ENCODE measurements at places on chromosomes 6 and 20.

DNA sequence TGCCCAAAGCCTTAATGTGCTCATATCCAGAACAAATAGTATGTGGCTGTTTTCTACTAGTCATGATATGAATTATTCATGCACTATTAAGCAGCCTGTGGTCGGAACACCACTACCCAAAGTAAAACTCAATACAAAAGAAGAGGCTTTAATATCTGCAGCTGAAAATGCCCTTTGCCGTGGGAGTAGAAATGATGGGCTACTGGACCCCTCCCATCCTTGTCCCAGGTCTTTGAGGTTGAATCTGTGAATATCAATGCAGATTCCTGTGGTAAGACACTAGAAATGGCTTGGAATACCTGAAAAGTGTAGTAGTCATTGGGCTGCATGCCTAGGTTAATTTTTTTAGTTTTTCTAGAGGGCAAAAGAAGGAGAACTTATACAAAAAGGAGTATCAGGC is 303.7 kb downstream of the TBC1D7 start:
- DNase-seq: no peak

- no peak for DNase-seq
These were observed 356.0 kb upstream of the JARID2 start for GRCh38 chr6:14889611-14890593.

GRCh38 chr6:53326372-53327016 is 22.3 kb downstream of the ELOVL5 start:
- peak; percentile 4 for DNase-seq

GRCh38 chr6:98467902-98468301 is 366.5 kb upstream of the POU3F2 start:
- DNase-seq: no peak

- DNase-seq: no peak
These were observed 42.6 kb upstream of the PLEKHG1 start for GRCh38 chr6:150557043-150557599.

DNA sequence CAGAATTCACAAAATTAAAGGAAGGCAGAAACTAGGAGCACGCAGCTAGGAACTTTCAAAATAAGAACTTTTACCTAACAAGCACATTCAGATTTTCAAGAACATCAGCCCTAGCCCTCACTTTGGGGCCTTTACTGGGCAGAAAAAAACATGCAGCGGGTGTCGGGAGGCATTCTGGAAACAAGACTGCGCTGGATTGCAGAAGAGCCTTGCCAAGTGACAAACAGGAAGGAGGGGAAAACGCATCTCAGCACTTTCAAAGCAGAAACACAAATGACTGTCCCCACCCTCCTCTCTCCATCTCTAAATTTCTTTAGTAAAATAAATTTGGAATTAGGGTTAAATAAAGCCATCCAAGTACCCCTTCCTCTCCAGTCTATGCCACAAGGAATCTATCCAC is 74.6 kb upstream of the RREB1 start:
- DNase-seq: no peak

- DNase-seq: no peak
These were observed 104.8 kb downstream of the HACE1 start for GRCh38 chr6:104754788-104755409.

GRCh38 chr20:58716476-58717277 is 24.1 kb downstream of the NPEPL1 start:
- DNase-seq: no peak

DNA sequence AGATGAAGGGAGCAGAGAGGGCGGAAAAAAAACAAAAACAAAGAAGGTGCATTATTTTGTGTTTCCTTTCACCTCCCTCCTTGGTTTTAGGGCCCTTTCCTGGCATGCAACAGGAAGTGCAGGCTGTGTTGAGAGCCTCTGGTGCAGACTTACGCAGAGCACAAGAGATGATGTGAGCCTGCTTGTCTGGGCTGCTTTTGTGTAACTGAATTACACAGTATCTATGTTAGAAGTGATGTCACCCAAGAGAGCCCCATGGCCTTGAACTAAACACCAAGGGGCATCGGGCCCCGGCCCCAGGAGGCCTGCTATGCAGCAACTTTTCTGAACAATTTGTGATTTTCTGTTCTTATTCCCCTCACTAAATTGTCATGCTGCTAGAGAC is 25.5 kb downstream of the GNAS start:
- peak; percentile 55 for DNase-seq

GRCh38 chr20:38392356-38392755 is 42.8 kb downstream of the SNHG17 start:
- no peak for DNase-seq

GRCh38 chr20:9253006-9253539 is 184.2 kb downstream of the PLCB4 start:
- DNase-seq: no peak

DNA sequence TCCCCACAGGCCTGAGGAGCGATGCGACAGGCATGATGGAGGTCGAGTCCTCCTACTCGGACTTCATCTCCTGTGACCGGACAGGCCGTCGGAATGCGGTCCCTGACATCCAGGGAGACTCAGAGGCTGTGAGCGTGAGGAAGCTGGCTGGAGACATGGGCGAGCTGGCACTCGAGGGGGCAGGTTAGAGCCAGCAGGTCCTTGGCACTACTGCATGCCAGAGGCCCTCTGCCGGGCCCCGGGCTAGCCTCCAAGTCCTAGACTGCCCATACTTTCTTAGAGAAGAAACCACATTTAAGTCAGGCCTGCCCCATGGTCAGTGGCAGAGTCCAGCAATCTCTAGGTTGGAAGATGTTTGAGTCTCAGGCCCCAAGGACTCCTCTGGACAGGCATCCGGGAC is 32.1 kb downstream of the PKIG start:
- DNase-seq: no peak

DNA sequence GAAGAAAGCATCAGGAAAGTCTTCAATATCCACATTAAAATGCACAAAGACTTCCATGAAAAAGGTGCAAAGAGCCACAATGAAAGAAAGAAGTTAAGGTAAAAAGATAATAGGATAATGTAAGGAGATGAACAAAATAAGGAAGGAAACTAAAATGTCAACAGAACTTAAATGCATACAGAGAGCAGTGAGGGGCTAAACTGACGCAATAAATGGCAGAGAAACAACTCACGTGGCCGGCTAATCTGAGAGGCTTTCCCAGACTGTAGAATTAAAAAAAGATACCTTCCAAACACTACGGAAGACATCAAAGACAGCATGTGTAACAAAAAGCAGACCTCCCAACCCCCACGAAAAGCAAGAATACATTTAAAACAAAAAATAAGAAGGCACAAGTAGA is 73.7 kb downstream of the GMDS start:
- no peak for DNase-seq

GRCh38 chr6:77034161-77034560 is 429.1 kb downstream of the HTR1B start:
- DNase-seq: no peak

GRCh38 chr6:36355819-36356218 is 19.1 kb upstream of the BNIP5 start:
- no peak for DNase-seq

DNA sequence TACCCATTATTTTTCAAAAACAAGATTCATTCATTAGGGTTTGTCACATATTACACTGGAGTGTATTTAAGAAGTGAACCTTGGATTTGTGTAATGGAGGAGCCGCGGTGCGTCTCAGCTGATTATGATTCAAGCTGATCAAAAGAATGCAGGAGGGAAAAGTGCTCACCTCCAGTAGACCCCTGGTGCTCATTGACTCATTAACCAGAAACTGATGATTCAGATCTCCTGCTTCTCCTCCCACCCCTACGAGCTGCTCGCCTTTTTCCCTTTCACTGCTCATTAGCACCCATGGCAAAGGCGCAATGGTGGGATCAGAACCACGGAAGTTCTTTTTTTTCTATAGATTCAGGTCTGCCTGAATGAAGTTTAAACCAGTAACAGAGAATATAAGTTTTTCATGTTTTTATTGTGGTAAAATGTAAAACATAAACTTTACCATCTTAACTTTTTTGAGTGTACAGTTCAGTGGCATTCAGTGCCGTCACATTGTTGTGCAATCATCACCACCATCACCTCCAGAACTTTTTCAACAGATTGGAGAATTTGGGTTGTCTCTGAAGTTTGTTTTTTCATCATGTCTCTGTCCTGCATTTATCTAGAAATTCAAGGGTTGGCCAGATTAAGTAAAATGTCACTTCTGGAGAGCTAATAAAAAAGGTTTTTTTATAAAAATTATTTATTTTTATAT is 101.6 kb downstream of the LINC00237 start:
- no peak for DNase-seq

GRCh38 chr6:29142309-29142708 is 28.4 kb upstream of the OR2J2 start:
- no peak for DNase-seq

DNA sequence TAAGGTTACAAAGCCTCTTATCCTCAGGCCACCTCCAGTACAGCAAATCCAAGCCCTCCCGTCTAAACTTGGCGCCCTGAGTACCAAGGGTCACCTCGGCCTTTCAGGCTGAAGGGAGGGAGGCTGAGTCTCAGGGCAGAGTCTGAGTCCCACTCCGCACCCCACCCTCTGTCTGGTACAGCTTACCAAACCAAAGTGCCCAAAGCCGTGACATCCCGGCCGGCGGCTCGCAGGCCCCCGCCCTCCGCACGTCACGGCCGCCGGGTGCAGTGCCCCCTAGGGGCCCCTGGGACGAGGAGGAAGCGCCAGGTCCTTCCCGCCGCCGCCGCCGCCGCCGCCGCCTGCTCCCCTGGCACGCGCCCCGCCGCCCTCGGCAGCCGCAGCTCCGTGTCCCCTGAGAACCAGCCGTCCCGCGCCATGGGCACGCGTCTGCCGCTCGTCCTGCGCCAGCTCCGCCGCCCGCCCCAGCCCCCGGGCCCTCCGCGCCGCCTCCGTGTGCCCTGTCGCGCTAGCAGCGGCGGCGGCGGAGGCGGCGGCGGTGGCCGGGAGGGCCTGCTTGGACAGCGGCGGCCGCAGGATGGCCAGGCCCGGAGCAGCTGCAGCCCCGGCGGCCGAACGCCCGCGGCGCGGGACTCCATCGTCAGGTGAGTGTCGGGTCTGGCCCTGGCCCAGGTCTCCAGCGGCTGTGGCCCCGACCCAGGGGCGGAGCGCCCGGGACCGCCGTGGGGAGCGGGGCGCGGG is at the start of gene MTHFD1L:
TSS of gene MTHFD1L (plus strand) at position 297 of the 741 bp plus-strand sequence. CDS start at position 418, 121 bp downstream.
- peak; percentile 81 for DNase-seq

GRCh38 chr6:106197441-106197840 is 111.3 kb downstream of the PRDM1 start:
- DNase-seq: peak; percentile 38

GRCh38 chr6:46412662-46413061 is 78.6 kb downstream of the RCAN2 start:
- no peak for DNase-seq

DNA sequence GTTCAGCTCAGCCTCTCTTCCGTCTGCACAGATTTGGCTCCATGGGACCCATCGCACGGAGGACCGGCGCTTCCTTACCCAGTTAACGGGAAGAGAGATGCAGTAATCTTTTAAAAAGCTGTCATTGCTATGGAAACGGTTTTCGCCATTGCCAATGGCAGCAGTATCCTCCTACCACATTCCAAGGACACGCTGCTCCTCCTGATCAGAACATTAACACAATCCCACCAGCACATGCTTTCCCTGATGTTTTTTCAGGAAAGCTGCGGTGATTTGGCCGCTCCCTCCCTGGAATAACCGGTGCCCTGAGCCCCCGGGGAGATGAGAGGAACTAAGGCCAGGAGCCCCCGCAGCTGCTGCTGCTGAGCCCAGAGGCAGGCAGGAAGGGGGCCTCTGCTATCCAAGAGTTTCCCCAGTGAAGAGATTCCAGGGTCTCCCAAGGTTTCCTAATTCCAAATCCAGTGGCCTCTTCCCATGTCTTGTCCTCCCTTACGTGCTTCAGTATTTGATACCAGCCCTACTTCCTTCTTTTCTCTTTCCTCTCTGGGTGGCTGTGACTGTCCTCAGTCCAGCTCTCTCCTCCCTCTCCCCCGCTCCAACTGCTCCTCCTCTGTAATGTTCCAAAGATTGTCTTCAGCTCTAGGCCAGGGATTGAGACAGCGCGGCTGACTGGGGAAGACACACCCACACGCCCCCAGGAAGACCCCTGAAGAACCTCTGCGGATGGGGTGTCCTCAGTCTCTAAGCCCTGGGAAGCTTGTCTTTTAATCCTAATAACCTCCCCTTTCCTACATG is 2.6 kb downstream of the BNIP5 start:
- DNase-seq: no peak

DNA sequence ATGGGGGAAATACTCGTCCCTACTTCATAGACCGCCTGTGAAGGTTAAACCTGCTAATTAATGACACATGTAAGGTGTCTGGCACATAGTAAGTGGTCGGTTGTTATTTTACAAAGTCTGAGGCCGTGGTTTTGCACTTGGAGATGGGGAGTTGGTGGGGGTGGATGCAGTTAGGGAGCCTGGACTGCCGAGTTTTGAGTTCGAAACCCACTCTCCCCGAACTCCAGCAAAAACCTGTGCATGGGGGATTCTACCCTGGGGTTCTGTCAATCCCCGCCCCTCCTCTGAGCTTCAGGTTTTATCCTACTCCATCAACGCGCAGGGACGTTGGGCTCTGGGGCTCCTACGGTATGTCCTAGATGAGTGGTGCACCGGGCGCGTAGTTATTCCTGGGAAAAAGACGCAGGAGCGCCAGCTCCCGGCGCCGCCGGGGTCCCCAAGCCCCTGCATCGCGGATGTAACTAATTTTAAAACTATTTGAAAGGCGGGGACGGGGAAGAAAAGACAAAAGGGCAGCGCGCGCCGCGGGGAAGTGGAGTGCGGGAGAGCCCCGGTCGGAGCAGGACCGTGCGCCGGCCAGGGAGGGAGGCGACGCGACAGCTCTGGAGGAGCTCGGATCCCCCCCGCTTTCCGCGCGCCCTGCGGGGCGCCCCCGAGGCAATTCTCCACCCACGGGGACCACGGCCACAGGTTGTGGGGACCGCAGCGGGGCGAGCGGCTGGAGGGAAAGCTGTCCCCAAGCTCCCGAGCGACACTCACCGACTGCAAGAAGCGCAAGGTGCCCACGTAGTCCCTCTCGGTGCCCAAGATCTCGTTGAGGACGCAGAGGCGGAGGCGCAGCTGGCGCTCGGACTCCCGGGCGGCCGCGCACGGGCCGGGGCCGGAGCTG is 672 bp downstream of the PREX1 start:
- DNase-seq: peak; percentile 37

GRCh38 chr6:13923527-13924145 is 1.1 kb upstream of the RNF182 start:
- DNase-seq: no peak

DNA sequence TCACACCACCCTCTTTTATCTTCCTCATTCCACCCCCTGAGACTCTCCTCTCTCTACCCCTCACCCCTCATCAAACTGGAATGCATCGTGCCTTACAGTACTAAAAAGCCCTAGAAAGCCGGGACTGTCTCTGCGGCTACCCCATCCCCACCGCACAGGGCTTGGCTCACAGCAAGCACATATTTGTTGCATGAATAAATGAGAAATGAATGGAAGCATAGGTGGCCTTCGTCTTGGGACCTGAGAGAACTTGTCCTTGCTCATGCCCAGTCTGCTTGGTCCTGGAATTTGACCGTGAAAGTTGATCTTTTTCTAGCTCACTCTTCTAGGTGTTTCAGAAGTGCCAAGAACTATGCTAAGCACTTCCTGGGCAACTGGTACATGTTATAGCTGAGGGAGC is 53.3 kb downstream of the APCDD1L start:
- DNase-seq: no peak
